ENCODE measurements at places on chromosomes 5 and 9.

GRCh38 chr5:124948062-124948753 lies 201.8 kb upstream of the ZNF608 start:
- DNase-seq: peak; percentile 33

DNA sequence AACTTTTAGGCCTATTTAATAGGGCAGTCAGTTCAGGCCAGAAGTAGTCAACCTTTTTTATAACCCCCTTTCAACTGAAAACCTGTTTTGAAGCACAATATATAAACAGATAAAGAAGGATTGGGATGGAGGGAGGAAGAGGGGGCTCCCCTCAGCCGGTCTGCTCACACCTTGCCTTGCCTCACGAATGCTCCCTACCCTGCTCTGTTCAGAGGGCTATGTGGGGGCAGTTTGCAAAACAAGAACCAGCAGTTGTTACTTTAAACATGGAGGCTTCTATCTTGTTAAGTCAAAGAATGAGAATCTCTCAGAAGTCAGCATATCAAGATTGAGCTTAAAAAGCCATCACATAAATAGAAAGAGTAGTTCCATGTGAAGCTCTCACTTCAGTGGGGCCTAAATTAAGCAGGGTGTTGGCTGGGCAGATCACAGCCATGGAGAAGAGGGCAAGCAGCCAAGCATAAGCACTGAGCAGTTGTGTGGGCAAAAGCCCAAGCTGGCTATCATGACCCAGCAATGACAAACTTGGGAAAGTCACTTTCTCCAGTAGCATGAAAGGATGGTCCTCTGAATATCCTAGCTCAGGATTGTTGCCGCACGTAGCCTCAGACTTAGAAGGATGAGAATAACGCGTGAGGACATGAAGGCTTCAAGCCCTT lies 70.6 kb downstream of the ALDH1A1 start:
- no peak for DNase-seq

- no peak for DNase-seq
These were observed 1.5 kb upstream of the CFAP77 start for GRCh38 chr9:132408521-132408920.

DNA sequence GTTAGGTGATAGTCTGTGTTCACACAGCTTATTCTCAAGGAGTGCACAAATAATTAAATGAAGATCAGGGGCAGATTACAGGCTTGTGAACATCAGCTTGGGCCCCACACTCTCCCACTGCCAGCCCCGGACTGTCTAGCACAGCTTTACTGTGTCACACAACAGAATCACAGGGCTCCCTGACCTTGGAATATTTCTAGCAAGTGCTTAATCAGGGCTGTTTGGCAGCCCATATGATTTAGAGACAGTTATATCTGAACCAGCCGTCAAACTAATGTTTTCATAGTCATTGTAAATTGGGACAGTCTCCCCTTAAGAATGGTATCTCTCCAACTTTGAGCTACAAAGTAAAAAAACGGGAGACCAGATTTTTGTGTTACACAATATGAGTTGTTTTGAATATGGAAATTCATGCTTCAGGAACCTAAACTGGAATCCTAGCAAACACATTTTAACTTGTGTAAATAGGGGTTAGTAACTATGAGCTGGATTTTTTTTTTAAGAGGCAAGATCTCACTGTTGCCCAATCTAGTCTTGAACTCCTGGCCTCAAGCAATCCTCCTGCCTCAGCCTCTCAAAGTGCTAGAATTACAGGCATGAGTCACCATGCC lies 517.6 kb downstream of the BNC2 start:
- peak; percentile 77 for DNase-seq

- DNase-seq: no peak
These were observed 26.2 kb downstream of the EXD3 start for GRCh38 chr9:137396634-137397367.

GRCh38 chr9:77013206-77013931 lies 6.1 kb upstream of the FOXB2 start:
- no peak for DNase-seq

Data from cardiac fibroblast (primary cell).